ENCODE measurements at places on chromosomes 6 and 20.
A peak's percentile ranks its signal among the peaks of the same experiment; 100 is the strongest.

DNA sequence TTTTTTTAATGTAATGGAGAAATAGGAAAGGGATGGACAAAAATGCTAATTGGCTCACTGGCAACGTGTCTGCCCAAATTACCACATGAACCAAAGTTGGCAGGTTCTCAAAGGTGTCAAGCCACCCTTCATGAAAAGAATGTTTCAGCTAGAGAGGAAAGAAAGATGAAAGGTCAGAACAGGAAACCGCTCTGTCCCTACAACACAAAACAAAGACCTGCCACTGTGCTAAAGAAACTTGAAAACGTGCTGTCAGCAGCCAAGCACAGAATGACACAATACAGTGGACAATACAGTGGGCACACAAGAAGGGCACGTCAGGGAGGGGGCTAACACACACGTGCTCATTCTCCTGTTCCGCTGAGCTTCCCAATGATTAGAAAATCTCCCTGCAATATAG, 4.9 kb downstream of the PREP start:
- no peak for DNase-seq

DNA sequence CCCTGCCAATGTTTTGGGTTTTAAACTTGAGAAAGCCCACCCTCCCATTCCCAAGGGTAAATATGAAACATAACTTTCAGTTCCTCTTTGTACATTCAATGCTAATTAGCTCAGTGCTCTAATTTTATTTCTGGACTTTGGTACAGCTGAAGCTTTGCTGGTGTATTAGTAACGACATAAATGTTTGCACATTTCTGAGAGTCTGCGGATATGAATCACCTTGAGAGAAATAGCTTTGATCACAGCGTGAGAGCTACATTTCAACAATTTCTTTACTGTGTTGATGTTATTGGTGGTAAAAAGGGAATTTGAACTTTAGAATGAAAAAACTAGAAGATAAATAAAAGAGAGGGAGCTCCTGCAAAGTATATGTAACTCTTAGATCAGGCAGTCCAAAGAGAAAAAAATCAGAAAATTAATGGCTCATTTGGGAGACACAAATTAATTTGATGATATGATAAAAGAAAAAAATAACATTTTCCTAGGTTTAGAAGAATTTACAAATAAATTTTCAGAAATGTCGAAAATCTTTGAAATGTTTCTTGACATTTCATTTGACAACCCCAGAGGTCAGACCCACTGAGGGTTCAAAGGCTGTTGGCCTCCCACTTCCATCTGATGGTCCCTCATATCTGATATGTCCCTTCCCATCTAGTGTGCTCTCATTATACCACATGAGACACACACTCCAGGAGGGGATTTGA, 38.5 kb upstream of the CAP2 start:
- no peak for DNase-seq

DNA sequence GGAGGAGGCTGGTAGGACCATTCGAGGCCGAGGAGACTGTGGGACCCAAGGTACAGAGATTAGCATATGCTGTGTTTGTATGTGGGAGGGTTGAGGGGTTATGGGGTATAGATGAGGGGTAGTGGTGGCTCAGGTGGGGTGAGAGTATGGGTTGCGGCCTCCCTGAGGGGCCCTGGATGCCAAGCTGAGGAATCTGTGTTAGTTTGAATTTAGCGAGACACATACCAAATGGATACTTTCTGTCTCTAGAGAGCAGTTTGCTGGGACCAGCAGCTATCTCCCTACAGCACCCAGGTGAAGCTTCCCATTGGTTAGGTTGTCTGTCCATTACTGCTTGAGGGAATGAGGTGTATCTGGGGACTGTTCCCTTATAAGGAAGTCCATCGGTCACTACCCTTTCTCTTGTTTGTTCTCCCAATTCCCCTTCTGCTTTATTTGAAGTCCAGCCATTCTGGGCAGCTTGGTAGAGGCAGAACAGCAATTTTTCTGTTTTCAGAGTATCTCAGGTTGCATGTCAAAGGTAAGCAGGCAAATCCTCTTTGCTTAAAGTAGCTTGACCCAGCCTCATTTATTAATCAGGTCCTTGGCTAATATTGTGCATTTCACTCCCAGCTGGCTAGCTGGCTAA, 15.2 kb downstream of the CHMP4B start:
- no peak for DNase-seq

- peak; percentile 41 for DNase-seq
Observed at GRCh38 chr6:45816674-45817297, 198.9 kb downstream of the CLIC5 start.

DNA sequence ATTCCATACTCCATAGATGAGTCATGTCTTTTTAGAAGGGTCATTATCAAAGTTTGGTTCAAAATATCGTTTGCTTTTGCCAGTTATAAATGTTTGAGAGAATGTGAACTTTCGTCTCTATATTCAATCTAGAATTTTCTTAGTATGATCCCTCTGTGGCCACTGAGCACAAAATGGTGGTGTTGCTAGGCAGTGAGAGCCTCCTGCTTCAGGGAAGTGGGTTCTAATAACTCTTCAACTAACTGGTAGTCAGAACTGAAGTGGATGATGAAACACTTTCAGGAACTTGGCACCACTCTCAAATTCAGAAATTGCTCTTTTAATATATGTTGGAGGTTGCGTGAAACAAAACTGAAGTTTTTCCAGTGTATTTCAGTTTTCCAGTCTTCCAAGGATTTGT, 125.0 kb upstream of the DOK5 start:
- no peak for DNase-seq

DNA sequence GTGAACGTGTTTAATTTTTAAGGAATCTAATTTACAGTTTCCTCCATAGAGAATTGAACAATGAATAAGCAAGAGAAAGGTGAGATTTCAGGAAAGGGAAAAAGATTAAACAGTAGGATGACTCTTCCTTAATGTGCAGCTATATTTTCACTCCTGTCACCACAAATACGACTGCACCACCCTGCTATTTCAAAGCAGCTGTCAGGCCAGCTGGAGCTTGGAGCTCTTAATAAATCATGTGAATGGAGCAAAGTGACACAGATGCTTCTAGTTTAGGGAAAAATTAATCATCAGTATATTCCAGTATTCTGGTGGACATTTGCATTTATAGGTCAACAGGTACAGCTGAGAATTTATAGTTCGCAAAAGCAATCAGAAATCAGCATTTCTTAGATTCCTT, 56.5 kb upstream of the PKIB start:
- peak; percentile 30 for DNase-seq

DNA sequence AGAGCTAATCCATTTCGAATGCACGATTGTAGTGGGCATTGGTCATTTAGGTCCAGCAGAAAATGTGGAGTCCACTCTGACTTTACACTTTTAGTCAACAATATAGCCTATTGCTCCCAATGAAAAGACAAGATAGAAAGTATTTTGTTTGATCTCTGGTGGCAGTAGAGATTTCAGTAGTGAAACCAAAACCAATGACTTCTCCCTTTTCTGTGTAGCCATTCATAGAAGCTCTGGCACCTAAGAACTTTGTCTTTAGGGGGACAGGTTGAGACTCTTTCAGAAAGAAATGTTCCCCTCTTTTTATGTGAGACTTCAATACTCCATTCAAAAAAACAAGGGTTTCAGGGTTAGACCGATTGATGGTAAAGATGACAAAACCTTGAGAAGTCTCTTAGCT, 510.8 kb upstream of the POU3F2 start:
- no peak for DNase-seq

- DNase-seq = no peak
Observed at GRCh38 chr20:50968289-50968688, 9.7 kb downstream of the MOCS3 start.

DNA sequence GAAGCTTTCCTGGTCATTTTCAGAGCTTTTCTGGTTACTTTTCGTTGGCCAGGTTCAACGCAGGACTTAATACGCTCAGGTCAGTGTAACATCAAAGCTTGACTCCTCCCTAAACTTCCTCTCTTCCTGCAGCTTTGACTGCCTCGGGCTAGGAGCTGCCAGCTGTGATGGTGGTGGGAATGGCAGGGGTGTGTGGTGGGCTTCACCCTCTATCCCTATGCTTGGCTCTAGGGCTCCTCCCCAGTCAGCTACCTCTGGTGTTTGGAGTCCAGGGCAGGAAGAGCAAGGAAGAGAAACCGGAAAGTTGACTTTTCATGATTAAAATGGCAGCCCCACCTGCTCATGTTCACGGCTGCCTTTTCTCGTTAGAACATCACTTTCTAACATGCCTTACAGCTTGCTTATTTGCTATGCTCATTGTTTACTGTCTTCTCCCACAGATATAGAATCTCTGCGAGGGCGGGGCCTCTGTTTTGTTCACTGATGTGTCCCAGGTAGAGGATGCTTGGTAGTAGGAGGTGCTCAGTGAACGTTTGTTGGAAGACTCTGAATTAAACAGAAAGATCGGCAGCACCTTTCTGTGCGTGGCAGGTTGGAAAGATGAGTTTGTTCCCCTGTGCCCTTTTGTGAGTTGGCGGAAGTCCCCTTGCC, 16.1 kb upstream of the PPP1R14C start:
- DNase-seq = no peak

DNA sequence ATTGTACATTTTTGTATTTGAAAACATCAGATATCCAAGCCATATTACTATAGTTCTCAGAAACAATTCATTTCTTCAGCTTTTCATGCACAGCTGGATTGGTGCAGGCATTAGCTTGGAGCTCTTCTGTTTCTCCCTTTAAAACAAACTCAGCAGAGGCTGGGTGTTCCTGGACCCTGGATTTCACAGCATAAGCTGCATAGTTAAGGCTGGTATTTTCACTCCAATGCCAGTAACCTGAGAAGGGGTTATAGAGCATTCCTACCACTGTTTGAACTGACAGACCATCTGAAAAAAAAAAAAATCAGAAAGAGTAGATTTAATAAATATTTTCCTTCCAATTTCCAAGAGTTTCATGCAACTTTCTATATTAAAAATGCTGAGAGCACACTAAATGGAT, 20.1 kb upstream of the FAXC start:
- DNase-seq = no peak

- DNase-seq = no peak
Observed at GRCh38 chr6:132096245-132096644, 145.1 kb upstream of the CCN2 start.

GRCh38 chr6:21395121-21395520, 198.4 kb upstream of the SOX4 start:
- no peak for DNase-seq
